Activated CD4-positive, alpha-beta memory T cell treated with anti-CD3 and anti-CD28 coated beads, Interleukin-2, amount 10 ng/mL, durations not matched to agents 7 days and 5 days (primary cell): ENCODE measurements at places on chromosomes 7 and 10. TPM values are rescaled to one million over a fixed set of nuclear protein-coding genes. Genes with fewer than 3 reads are reported as not detected.

- DNase-seq, result peak; percentile 67
Measured at GRCh38 chr10:22666287-22667092, 47.9 kb downstream of the PIP4K2A start.

- DNase-seq, result no peak
Measured at GRCh38 chr7:30921540-30922401, 10.1 kb downstream of the AQP1 start.

DNA sequence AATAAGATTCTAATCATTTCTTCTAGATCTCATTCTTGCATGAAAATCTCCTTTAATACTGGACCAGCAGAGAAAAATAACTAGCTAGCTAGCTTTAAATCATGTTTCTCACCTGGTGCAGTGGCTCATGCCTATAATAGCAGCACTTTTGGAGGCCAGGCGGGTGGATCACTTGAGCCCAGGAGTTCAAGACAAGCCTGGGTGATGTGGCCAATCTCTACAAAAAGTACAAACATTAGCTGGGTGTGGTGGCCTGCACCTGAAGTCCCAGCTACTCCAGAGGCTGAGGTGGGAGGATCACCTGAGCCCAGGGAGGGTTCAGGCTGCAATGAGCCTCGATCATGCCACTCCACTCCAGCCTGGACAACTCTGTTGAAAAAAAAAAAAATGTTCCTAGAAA, 99.2 kb downstream of the BAMBI start:
- DNase-seq, result no peak

PRPS1L1 gene
- not detected for total RNA-seq

- no peak for DNase-seq
Measured at GRCh38 chr10:29343607-29344038, 54.8 kb downstream of the LYZL1 start.

DNA sequence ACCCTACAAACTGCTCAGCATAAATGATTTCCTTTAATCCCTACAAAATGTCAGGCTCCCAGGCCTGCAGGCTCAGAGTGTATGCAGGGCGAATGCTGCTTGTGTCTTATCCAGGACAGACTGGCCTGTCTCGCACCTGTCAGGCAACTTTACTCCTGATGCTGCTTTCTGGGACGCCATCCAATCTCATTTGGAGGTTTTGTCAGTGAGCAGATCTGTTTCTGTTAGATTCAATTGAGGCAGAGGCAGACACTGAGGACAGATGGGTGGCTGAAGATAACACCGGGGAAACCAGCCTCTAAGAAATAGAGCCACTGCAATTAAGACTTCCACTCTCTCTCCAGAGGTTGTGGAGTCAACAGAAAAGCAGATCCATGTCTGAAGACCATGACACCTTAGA, 115.6 kb downstream of the DPP6 start:
- no peak for DNase-seq

DNA sequence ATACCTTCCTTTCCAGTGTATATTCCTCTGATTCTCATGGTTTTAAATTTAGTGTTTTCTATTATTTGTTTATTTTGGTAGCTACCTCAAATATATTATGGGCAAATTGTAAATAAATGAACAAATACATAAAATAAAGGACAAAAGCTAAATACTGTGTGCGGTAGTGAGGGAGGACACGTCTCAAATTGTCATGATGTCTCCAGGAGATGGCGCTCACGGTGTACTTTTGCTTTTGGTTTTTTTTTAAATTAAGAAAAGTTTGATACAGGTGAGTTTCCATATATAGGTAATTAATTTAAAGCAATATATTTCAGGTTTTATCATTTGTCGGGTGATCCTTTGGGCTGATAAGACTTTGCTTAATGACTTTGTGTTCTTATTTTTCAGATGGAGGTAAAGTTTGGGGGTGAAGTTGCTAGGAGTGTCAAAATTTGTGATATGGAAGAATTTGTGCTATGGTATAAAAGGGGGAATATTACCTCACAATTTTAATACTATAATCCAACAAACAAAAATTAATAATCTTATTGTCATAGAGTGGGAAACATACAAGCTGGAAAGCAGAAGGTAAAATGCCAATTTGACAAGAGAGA, 68.4 kb upstream of the TMEM229A start:
- no peak for DNase-seq

ZNF365 gene
- 0.35 TPM for total RNA-seq

- DNase-seq, result no peak
Measured at GRCh38 chr7:128247640-128248194, 6.6 kb downstream of the LEP start.

DNA sequence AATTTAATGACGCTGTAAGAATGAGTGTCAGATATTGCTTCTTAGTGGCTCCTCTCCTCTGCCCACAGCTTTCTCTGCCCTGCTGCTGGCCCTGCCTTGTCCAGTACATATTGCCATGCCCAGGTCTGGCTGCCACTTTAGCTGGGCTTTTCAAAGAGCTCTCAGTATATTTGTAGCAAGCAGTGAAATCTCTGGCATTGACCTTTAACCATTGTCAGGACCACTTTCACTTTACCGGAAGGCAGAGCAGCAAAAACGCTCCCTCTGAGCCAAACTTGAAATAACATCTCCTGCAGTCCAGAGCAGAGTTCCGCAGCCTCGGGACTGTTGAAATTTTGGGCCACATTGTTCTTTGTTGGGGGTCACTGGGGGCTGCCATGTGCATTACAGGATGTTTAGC, 13.8 kb downstream of the PDSS1 start:
- DNase-seq, result no peak

DNA sequence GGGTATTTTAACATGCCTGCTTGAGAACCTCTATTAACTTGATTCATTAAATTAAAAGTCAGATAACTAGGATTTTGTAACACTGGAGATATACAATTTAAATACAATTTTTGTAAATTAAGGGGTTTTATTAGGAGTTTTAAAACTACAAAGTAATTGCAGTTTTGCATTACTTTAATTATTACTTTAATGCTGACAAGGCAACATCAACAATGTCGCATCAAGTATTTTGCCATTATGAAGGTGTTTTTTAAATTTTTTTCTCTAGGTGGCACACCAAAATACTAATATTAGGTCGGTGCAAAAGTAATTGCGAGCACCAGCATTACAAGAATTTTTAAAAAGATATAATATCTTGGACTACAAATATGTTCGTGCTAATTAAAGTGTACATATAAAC, 513.4 kb downstream of the ANKRD7 start:
- no peak for DNase-seq

DNA sequence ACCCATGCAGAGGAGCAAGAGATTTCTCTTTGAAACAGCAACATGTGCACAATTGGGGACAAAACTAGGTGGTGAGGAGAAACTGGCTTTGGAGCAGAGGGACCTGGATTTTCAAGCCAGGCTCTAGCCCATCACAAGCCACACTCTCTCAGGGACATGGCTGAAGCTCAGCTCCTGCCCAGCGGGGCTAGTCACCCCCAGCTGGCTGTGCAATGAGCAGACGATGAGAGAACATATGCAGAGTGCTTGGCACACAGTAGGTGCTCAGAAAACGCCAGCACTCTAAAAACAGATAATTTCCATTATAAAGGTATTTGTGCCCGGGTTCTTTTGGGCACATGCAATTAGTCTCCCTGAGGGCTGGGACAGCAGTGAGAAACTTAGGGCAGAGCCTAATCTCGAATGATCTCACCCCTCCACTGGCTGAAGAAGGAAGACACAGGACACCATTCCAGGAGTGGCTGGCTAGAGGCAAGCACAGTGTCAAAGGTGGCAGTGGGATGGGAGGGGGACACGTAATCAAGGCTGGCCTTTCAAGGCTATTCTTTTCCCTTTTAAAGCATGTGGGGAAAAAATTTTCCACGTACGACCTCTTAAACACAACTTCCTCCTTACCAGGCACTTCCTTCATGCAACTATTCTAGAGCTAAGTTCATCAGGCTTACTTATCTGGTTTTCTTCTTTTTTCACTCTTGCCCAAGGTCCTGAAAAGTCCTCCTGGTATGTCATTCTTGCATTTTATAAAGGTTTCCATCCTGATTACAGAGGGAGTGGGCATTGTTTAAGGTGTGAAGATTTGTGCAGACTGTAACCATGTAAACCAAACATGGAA, 15.1 kb downstream of the FAM53B start:
- no peak for DNase-seq

GRCh38 chr10:58894929-58895328, 281.5 kb upstream of the PHYHIPL start:
- no peak for DNase-seq

DNA sequence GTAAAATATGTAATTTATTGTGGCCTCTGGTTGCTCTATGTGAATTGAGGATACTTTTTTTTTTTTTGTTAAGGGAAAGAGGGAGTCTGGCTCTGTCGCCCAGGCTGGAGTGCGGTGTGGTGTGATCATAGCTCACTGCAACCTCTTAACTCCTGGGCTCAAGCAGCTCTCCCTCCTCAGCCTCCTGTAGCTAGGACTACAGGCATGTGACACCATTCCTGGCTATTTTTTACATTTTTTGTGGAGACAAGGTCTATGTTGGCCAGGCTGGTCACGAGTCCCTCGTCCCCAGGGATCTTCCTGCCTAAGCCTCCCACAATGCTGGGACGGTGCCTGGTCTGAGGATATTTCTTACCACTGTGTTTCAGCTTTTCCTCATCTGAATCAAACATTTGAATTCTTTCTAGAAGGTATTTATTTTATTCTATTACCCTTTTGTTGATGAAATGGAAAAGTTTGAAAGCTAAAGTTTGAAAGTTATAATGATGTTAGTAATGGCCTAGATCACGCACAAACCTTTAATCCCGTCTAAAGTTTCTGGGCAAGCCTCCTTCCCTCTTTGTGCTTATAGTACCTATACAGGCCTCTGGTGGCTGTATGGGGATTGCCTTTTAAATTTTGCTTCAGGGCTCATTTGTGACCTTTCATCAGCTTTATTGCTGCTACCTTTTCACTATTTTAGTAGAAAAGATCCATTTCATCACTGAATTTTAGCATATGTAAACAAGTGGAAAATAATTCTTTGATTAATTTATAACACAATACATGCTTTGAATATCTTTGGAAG, 2.0 kb downstream of the IFRD1 start:
- DNase-seq, result no peak

TUBB8 gene
- total RNA-seq, result not detected

DNA sequence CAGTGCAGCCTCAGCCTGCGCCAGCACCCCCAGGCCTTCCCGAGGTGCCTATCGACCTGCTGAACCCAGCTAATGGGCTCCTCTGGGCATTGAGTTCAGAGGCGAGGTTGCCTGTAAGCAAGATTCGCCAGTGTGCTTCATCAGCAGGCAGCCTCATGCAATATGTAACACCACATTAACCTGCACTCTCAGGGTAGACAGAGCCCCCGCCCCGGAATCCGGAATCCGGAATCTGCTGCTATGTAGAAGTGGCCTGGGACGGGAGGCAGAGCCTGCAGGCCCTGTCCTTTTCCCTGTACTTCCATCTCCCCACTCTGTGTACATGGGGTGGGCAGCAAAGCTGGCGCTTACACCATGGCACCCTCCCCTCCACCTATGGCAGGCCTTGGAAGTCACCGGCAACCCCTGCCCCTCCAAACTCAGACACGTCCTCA, 83.9 kb upstream of the RET start:
- no peak for DNase-seq

DNA sequence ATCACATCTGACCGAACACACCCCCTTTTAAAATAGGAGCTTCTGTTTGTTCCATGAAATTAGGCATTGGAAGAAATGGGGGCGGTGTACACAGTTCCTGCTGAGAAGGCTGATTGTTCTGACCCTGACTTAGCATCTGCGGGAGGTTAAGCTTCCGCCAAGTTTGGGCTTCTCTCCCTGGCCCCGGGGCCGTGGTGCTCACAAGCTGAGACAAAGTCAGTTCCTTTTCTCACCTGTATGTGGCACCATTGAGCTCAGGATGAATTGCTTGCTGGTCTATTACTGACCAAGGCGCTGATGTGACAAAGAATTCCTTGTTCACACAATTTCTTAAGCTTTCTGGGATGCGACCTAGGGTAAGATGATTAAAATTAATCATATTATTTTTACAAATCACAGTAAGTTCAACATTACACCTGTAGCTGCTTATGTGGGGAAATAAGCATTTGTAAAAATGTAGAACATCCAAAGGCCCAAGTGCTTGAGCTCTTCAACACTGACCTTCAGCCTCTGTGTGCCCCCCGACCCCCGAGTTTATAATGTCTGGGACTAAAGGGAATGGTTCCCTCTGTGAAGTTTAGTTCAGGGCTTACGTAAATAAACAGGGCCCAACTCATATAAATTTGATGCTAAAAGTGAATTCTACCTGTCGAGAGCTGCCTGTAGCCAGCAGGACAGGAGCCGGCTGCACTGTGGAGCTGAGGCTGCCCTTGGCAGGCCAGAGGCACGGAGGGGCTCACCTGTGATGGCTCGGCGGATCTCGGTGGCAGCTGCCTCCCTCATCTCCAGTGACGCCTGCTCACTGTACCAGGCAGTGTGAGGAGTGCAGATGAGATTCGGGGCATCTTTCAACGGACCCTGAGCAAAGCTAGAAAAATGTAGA, 50.8 kb downstream of the ZRANB1 start:
- peak; percentile 24 for DNase-seq

MEIG1 gene
- total RNA-seq, result 0.75 TPM

CDC14C gene
- total RNA-seq, result not detected

DNA sequence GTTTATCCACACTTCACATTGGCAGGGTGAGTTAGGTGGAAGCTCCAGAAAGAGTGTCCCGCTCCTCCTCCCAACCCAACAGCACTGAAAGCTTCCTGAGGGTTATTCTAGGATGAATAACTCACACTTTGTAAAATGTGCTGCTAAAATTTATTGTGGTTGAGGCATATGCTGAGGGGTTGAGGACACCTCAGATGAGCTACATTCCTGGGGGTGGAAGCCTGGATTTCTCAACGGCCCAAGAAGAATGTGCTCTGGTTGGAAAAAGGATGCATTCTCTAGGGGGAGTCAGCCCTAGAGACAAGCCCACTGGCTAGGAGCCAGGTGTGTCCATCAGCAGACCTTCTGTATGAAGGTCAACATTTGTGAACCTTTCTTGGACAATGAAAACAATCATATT, 91.5 kb upstream of the PDE1C start:
- DNase-seq, result no peak

DNA sequence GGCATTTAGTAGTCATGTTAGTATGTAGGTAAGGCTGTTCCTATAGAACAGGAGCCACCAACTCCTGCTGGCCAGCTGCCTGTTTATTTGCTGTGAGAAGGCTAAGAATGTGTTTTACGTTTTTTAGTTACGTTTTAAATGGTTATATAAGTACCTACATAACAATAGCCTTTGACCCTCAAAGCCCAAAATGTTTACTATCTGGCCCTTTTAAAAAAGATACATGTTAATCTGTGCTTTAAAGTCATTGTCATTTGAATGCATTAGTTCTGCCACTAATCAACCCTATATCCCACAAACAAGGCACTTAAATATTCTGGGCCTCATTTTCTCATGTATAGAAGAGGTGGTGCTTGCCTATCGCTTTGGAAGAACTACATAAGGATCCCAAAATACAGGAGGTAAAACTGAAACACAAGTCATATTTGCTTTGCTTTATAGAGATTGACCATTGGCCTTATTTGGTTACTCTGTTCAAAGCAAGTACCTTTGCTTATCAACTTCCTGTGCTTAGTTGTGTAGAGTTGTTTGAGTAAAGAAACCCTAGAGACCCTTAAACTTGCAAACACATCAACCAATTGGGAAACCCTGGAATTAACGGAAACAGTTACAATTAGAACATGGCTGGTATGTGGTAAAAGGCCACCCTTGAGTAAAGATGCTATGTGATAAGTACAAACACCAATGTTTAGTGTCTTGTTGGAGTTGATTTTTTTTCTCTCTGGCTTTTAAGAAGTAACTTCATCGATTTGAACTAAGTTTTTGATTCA, 25.9 kb downstream of the TIMM23 start:
- DNase-seq, result no peak

GRCh38 chr7:129949292-129950133, 3.2 kb downstream of the UBE2H start:
- DNase-seq, result peak; percentile 31
